ENCODE measurements at places on chromosomes 12 and 14.

DNA sequence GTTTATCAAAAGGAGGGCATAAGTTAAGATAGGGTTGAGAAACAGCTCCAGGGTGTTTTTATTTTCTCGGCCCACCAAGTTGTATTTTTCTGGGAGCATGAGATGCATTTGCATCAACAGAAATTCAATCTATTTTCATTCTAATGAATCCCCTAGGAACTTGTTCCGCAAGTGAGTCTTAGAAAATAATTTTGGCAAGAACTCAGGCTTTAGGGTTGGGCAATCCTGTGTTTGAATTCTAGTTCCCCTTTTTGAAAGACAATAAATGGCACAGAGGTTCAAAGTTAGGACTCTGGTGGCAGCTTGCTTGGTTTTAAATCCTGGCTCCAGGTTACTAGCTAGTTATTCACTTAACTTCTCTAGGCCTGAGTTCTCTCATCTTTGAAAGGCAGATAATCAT lies 23.7 kb downstream of the SLC5A8 start:
- peak; percentile 43 for DNase-seq

DNA sequence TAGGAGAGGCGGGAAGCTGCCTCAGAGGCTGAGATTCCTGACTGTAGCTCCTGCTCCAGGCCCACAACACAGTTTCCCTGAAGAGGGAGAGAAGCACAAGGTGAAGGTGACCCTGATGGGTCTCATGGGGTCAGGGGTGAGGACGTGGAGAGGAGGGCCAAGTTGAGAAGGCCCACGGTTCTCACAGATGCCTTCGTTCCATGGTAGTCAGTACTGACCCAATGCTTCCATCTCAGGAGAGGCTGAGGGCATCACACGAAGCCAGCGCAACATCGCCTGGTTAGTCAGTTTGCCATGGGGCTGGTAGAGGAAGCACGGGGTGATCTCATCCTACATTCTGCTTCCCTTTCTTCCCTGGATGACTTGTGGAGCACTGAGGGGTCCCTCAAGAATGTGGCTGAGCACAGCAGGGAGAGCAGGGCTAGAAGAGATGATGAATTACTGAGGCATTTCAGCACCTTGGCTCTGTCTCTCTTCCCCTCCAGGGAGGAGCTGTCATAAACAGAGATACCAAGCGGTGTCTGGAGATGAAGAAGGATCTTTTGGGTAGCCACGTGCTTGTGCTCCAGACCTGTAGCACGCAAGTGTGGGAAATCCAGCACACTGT lies 51.9 kb downstream of the GALNT8 start:
- DNase-seq: no peak

- DNase-seq: no peak
These were observed 39.4 kb downstream of the ADGRD1 start for GRCh38 chr12:130992979-130993538.

GRCh38 chr14:53151523-53152183 lies 1.5 kb downstream of the DDHD1 start:
- no peak for DNase-seq

DNA sequence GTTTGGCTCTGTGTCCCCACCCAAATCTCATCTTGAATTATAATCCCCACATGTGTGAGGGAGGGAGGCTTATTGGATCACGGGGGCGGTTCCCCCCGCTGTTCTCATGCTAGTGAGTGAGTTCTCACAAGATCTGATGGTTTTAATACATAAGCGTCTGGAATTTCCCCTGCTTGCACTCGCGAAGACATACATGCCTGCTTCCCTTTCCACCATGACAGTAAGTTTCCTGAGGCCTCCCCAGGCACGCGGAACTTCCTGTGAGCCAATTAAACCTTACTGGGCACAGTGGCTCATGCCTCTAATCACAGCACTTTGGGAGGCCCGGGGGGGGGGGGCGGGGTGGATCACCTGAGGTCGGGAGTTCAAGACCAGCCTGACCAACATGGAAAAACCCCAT lies 60.8 kb downstream of the R3HDM2 start:
- no peak for DNase-seq

- peak; percentile 4 for DNase-seq
These were observed 5.4 kb upstream of the NR4A1 start for GRCh38 chr12:52045794-52046199.

GRCh38 chr14:89140326-89140725 lies 276.7 kb downstream of the FOXN3 start:
- DNase-seq: no peak

GRCh38 chr14:105739331-105740102 lies 213.1 kb downstream of the TMEM121 start:
- DNase-seq: no peak

GRCh38 chr14:96920023-96920422 lies 122.8 kb downstream of the VRK1 start:
- DNase-seq: no peak

DNA sequence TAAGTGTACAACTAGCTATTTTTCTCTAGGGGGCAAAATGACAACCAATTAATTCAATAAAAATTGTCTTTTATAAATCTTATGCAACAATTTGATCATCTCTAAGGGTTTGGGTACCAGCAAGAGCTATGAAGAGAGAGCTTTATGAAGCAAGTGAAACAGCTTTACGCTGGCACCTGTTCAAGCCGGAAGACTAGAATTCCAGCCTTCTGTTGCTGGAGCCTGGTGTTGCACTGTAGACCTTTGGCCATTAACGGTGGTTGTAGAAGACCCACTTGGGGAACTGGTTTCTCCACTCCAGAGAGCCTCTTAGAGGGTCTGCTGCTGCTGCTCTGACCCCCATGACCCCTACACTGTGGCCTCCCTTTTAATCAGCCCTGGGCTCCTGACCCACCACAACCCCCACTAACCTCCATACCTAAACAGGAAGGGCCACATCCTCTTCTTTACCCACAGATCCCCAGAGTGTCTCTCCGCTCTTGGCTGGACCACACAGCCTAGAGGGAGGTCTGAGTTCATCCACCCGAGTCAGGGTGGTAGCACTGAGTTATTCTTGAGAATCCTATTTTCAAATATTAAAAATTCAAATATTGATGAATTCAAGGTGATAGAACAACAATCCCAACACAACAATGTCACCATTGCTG lies 54.6 kb upstream of the STON2 start:
- no peak for DNase-seq

DNA sequence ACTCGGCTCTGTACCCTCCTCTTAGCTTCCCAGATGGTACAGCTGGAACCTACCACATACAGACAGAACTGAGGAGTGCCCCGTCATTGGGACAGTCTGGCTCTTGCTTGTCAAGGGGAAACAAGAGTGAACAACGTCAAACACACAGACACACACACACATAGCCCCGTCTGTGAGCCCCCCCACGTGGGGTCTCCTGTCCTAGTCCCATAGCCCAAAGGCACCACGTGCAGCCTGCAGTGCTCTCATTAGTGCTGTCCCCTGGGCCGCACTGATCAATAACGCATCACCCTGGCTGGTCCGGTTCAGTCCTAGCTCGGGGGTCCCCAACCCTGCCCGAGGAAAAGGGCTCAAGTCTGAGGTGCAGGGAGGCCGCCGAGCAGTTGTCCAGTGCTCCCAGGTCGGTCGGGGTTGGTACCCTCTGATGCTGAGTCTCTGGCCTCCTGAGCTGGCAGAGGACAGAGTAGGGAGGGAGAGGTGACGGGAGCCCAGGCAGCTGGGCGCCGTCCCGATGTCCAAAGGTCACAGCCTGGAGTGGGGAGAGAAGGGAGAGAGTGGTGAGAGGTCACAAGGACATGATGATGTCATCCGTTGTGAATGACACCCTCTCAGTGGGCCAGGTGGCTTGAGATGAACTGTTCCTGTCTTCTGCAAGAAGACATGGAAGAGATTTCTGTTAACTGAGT lies 105.4 kb upstream of the NOS1 start:
- DNase-seq: no peak

DNA sequence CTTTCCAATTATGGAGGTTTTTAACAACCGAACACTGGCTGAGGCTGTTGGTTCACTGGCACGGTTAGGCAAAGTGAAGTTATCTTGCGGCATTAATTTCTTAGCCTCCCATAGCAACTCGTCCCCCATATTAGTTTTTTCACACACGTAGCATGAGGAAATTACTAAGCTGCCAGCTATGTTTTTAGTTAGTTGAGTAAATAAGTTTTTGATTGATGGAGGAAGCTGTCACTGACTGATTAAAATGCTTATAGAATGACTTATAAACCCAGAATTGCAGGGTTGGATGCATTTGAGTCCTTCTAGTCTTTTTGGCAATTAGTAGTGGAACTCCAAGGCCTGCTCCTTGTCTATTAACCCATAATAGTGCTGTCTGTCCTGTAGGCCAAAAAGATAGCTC lies 97.1 kb downstream of the ALG10 start:
- no peak for DNase-seq

- no peak for DNase-seq
These were observed 107.5 kb upstream of the PDE3A start for GRCh38 chr12:20260851-20261250.

GRCh38 chr12:132502882-132503193 lies 12.9 kb downstream of the FBRSL1 start:
- no peak for DNase-seq

GRCh38 chr14:52791223-52792096 lies at the start of gene GNPNAT1:
TSS of gene GNPNAT1 (minus strand) at chr14:52791607. CDS start at chr14:52784650, 6,957 bp downstream.
- DNase-seq: peak; percentile 69

- DNase-seq: no peak
These were observed 224.3 kb downstream of the NEDD1 start for GRCh38 chr12:97131220-97131981.

GRCh38 chr14:102975662-102976061 lies 53.2 kb downstream of the AMN start:
- DNase-seq: no peak

GRCh38 chr12:95571369-95571768 lies 20.1 kb upstream of the USP44 start:
- DNase-seq: no peak

GRCh38 chr12:108530161-108530560 lies 15.1 kb downstream of the FICD start:
- no peak for DNase-seq

DNA sequence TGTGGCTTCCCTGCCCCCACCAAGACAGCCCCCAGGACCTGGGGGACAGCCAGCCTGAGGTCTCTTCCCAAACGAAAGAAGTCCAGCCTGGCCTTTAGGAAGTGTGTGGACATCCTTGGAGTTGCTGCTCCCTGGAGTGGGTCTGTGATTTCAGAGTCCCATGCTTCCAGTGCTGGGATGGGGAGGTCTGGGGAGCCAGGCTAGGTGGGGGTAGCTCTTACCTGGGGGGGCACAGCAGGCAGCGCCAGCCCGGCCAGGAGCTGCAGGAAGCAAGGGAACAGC lies 509 bp downstream of the PGF start:
- no peak for DNase-seq
